ENCODE measurements at places on chromosomes 3 and 15.

DNA sequence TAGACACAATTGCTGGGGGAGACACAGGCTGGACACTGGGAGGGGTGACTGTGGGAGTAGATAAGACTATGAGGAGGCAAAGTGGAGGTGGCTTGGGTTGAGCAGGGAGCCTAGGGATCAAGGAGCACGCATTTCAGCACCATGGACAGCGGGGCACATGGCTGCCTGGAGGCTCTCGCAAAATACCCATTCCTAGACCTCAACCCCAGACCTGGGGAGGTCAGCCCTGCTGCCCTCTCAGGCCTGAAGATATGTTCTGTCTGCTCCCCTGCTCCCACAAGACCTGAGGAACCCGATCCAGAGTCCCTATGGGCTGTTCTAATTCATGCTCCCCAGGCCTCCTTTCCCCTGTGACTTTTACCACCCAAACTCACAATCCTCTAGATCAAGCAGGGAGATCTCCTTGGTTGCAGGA, 16.0 kb upstream of the CPEB1 start:
- DNase-seq = peak; percentile 70

DNA sequence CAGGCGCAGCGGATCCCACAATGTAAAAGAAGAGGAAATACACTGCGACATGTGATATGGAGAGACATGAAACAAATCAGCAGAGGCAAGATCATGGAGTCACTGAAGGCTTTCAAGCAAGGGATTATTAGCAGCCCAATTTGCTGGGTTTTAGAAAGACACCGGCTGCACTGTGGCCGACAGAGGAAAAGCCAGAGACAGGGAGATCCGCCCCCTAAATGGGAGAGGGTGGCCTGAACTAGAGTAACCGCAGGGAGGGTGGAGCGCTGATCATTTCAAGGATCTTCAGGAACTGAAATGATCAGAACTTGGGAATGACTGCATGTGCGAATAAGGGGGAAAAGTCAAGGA, 612 bp upstream of the C15orf40 start:
- no peak for DNase-seq

DNA sequence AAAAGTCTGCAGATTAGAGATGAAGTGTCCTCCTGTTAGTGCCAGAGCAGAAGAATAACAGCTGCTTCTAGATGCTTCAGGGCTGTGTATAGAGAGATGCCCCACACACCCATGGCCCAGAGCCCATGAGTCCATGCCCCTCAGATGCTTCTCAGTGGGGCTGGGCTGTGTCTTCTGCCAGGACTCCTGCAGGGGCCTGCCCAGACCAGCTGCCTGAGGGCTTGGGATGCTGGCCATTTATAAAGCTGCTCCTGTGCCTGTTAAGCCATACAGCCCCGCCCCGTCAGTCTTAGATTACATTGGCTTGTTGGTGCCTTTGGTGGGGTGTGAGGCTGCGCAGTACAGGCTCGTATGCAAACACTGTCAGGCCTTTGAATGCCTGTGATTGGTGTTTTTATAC, 318.0 kb upstream of the CTDSPL start:
- DNase-seq = no peak

GRCh38 chr15:52651868-52652267, 27.3 kb downstream of the ATOSA start:
- peak; percentile 90 for DNase-seq
